ENCODE measurements at places on chromosomes 12 and 14.
A peak's percentile ranks its signal among the peaks of the same experiment; 100 is the strongest.

DNA sequence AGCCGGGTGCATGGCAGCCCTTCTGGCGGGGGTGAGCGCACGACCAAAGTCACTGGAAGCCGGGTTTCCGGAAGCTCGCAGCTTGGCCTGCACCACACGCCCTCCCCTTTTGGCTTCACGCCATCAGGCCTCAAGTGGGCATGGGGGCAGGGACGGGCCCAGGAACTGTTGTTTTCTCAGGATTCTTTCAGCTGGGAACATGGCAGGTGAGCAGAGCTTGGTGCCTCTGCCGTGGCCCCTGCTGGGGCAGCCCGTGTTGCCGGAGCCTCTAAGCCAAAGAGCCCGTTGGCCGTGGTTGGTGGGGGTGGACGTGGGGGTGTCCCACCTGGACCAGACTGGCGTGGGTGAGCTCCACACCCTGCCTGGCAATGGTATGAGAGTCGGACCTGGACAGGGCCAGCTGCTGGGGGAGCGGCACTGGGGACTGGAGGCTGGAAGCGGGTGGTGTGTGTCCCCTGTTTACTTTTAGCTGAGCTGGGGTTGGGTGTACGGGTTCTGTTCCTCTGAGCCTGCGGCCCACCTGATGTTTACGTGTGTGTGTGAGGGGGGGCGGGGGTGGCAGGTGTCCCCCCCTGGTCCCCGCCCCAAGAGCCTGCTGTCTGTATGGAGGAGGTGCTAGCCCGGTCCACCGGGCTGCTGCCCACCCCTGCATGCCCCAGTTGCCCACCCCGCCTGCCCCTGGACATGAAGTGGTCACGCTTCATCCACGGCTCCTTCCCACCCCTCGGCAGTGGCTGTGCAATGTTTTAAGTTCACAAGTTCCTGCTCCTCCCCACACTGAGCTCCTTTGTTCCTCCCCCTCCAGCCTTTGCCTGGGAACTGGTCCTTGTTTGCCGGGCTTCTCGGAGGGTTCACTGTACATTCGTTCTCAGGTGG lies 28.7 kb upstream of the PLD4 start:
- DNase-seq, result no peak

GRCh38 chr12:121628037-121628436 lies 1.7 kb downstream of the ORAI1 start:
- no peak for DNase-seq

GRCh38 chr12:124653169-124653931 lies 85.9 kb upstream of the NCOR2 start:
- DNase-seq, result no peak

DNA sequence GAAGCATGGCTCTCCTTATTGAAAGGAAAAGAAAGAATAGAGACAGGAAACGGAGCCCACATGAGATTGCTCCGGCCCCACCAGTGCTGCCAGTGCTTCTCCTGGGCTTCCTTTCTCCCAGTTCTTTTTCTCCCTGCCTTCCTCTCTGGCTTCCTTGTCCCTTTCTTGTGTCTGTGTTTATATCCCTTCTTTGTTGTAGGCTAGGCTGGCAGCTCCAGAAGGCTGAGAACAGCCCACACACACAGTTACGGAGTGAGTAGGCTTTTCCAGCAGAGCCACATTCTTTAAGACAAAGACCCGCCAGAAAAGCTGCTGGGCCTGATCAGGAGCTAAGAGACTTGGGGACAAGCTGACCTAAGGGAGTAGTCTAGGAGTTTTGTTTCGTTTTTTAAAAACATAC lies 13.0 kb downstream of the CIPC start:
- peak; percentile 25 for DNase-seq

- DNase-seq, result no peak
Observed at GRCh38 chr12:85325442-85325841, 45.4 kb downstream of the ALX1 start.

GRCh38 chr12:1916371-1917171 lies 1.9 kb downstream of the CACNA2D4 start:
- no peak for DNase-seq

Measured in hippocampal formation (tissue), 2 donors.